ENCODE measurements at places on chromosomes 1 and 21. TPM values are rescaled to one million over a fixed set of nuclear protein-coding genes. Genes with fewer than 3 reads are reported as not detected.

- DNase-seq: no peak
Measured at GRCh38 chr1:34843392-34844251, 15.9 kb downstream of the SMIM12 start.

The ZMYM1 gene
- total RNA-seq: 6.0 TPM

The SPRR3 gene
- not detected for total RNA-seq

GRCh38 chr1:12424793-12425192, 193.2 kb downstream of the DHRS3 start:
- DNase-seq: no peak

The GNAI3 gene
- total RNA-seq: 7.1 TPM

The LEFTY1 gene
- not detected for total RNA-seq

The TNFRSF18 gene
- total RNA-seq: 4.6 TPM

GRCh38 chr1:33295023-33295422, 25.9 kb downstream of the A3GALT2 start:
- DNase-seq: no peak

- DNase-seq: no peak
Measured at GRCh38 chr1:178393370-178393769, 103.4 kb downstream of the CLEC20A start.

DNA sequence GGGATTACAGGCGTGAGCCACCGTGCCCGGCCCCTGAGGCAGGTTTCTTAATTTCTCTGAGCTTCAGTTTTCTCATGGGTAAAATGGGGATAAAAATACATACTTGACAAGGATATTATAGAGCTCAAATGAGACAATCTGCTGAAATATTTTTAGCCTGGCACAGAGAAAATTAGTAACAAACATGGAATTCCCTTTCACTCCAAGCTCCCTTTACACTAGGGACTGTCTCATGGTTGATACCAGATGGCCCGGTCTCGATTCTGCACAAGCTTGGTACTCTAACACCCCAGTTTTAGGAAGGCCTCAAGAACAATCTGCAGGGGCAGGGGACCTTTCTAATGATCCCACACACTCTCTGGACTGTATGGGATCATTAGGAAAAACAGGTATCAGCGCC, 671.7 kb downstream of the SMYD3 start:
- DNase-seq: no peak

DNA sequence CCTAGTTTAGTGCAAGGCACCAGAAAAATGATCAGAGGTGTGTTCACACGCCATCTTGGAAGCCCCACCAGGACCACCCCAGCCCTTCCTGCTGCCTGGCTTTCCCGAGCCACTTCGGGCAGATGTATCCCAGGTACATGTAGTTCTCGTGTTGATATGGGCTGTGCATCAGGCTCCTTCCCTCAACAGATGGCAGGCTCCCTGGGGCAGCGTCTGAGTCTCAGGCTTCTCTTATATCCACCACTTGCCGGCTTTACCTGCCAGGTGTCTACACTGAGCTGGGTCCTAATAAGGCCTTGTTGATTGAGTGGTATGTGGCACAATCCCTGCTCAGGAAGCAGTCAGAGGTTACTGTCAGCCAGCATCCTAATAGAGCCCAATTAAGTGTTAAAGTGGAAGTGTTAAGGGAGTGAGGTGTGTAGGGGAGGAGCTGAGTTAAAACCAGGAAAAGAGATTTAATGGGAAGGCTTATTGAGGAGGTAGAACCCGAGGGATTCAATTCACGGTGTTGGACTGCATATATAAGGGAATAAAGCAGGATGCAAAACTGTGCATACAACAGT, 8.5 kb downstream of the GPA33 start:
- DNase-seq: no peak

The OR2L8 gene
- total RNA-seq: 0.36 TPM

The PROK1 gene
- total RNA-seq: not detected

- DNase-seq: no peak
Measured at GRCh38 chr1:56456435-56457101, 122.8 kb downstream of the PLPP3 start.

DNA sequence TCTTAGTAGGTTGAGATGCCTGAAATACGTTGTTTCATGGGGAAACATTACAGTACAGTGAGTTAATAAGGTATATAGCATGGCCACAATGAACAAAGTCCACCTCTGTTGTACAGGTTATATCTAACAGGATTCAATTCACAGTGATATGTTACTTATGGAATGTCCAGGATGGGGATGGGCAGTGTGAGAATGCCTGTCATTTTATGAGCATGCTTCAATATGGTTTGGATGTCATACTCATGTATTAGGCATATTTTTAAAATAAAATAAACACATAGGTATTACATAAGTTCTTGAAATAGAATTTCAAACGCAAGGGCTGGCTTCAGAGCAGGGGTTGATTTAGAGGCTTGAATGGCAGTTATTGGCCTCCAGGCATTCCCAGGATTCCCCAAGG, 6.1 kb upstream of the PHLDA3 start:
- no peak for DNase-seq

DNA sequence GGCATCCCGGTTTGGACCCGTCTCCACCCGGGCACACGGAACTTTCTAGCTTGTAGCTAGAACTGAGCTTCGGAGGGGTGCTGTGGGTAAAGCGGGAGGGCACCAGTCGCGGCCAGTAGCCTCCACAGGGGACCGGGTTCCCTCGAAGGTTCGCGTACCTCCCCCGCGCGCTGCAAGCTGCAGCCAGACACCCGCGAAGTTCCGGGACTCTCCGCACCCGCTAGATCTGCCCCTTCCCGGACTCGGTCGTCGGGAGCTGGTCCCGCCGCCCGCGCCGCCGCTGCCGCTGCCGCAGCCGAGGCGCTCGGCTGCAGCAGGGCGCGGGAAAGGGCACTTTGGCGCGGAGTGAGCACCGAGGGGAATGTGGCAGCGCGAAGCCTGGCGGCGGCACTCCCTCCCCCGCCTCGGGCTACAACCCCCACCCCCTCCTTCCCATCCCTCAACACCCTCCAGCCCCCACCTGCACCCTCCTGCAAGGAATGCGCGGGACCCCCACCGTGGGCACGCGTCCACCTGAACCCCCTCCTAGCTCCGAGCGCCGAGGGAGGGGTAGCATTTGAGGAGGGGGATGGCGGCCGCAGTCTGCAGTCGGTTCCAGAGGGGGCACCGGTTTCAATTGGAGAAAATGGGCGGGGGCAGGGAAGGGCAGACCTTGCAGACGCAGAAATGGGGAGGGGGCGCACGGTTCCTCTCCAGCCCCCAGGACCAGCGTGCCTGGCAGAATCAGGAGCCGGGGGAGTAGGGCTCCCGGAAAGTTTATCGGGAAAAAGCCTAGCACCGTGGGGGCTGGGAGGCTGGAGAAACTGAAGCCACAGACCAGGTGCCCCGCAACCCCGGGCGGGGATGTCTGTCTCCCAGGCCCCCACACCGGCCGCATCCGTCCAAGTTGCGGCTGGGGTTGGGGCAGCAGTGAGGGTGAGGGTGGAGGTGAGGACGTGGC, 968 bp downstream of the CSMD2 start:
- DNase-seq: no peak

GRCh38 chr1:63367215-63368103, at the start of gene ALG6:
TSS of gene ALG6 (plus strand) at chr1:63367627. CDS start at chr1:63370978, 3,351 bp downstream.
- DNase-seq: peak; percentile 92

DNA sequence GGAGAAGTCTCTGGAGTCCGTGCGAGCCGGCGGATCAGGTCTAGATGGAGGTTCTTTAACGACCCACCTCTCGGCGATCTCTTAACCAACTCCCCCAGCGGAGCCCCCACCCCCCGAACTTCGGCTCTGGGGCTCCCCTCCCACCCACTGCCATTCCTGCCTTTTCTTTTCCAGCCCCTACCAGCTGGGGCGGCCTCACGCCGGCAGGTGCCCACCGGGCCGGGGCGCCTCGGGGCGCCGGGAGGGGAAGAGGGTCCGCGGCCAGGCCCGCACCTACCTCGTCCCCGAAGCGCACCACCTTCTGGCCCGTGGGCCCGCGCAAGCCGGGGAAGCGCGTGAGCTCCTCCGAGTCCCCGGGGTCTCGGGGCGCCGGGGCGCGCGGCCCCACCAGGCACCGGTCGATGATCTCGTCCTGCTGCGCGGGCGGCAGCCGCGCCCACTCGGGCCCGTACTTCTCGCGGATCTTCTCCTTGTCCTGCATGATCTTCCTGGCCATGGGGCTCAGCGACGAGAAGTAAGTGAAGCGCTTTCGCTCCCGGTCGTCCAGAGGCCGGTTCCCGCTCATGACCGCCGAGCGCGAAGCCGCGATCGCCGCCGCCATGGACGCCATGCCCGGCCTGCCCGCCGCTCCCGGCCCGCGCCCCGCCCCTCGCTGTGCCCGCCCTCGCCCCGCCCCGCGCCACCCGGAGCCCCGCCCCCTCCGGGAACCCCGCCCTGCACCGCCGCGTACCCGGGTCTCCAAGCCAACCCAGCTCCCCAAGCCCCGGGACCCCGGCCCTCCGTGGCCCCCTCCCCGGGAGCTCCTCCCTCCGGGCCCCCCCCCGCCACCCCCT, at the start of gene C1orf198:
TSS of gene C1orf198 (minus strand) at position 619 of the 833 bp plus-strand sequence. CDS start at position 610, 9 bp downstream.
- DNase-seq: peak; percentile 77

DNA sequence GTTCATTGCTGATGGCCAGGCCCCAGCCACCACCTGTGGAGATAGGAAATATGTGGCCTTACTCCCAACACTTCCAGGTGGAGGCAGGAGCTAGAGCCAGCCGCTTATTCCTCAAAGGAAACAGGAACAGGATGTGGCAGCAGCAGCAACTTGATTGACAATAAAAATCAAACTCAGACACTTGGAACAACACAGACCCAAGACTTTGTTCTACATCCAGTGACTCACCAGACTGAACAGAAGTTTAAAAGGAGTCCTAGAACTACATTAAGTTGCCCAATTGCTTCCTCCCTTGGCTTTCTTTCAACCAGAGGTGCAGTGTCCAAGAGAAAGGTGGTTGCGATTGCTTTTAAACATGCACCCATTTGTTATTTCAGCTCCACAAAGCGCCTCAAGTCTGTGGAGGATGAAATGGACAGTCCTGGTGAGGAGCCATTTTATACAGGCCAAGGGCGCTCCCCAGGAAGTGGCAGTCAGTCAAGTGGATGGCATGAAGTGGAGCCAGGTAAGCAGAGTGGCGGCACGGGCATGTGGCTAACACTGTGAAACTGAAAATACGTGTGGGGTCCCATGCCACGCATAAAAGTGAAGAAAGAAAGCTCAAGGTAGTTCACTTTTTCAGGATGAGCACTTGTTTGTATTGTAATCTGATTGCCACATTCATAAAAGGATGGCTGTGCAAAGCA, 276.6 kb downstream of the NFIA start:
- no peak for DNase-seq

The CR1 gene
- total RNA-seq: 7.2 TPM

DNA sequence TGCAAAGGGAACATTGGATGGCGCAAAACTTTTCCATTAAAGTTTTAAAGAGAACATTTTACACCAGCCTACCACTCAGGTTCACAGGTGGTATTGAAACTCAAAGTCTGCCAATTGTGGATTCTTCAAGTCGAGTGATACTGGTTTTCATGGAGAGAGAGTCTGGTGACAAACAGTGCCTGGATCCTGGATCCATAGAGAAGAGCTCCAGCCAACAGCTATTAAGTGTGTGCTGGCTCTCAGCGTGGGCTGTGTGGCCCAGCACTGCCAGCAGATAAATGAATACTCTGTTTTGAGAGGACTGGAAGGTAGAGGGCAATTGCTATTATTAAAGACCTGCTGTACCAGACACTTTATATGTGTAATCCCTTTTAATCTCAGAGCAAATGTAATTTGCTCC, 118.9 kb upstream of the SYT6 start:
- no peak for DNase-seq

The FNDC5 gene
- not detected for total RNA-seq

The ACTL8 gene
- not detected for total RNA-seq

- no peak for DNase-seq
Measured at GRCh38 chr1:85202092-85202863, 1.5 kb upstream of the SYDE2 start.

The PAQR7 gene
- 2.3 TPM for total RNA-seq

The PAPPA2 gene
- not detected for total RNA-seq

- DNase-seq: no peak
Measured at GRCh38 chr1:95168761-95169351, 51.7 kb downstream of the TLCD4 start.

GRCh38 chr1:77412820-77413530, 131.2 kb downstream of the AK5 start:
- DNase-seq: no peak

- no peak for DNase-seq
Measured at GRCh38 chr1:39387452-39387851, 104.0 kb upstream of the BMP8A start.

GRCh38 chr1:169112241-169112640, 5.8 kb downstream of the ATP1B1 start:
- no peak for DNase-seq

The PPP1R8 gene
- total RNA-seq: 25.3 TPM

GRCh38 chr1:234475167-234475793, 3.7 kb downstream of the TARBP1 start:
- no peak for DNase-seq

DNA sequence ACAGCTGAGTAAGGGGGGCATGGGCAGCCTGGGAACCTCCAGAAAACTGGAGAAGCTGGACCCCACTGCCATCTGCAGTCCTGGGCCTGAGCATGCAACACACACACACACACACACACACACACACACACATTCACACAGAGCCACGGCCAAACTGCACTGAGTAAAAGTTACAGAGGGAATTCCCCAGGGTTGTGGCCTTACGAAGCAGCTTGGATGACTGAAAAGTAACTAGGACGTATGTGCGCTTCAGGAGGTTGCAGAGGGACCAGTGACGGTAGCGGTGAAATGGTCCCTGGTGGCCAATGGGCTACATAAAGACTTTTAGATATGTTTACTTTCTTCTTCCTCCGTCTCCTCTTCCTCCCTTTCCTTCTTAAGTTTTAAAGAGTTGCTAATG, 232.5 kb upstream of the TMEM51 start:
- DNase-seq: no peak

The SPRR1A gene
- not detected for total RNA-seq

GRCh38 chr1:212002536-212002935, 32.8 kb downstream of the INTS7 start:
- DNase-seq: no peak

DNA sequence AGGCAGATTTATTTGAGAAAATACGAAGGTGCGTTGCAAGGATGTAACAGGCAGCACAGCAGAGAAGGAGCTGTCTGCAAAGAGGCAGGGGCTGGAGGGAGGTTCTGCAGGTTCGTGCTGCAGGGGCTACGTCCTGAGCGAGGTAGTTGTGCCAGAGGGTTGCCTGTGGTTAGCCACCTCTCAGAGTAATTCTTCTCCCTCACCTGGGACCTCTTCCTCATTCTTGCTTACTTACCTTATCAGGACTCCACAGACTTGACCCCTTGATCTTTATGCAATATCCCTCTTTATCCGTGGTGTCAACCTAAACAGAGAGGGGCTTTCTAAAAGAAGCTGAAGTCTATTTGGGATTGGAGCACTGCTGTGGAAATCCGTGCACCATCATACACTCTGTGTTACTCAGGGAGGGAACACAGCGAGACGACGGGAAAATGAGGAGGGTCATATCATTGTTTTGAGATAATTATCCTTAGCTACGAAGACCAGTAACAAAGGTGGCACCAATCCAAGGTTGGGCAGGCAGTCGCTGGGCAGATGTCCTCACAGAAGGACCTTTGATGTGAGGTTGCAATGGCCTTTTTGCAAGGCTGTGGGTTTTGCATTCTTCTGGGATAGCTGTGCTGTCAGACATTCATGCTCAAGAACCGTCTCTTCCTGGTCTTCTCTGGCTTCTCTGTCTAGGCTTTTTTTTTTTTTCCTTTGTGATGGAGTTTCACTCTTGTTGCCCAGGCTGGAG, 82.8 kb downstream of the WDR4 start:
- no peak for DNase-seq

- DNase-seq: no peak
Measured at GRCh38 chr1:219210067-219210466, 36.4 kb downstream of the LYPLAL1 start.

The GUCA2A gene
- not detected for total RNA-seq

The CAMK2N1 gene
- 8.4 TPM for total RNA-seq
